ENCODE measurements at places on chromosomes 3 and 15. TPM values are rescaled to one million over a fixed set of nuclear protein-coding genes. Genes with fewer than 3 reads are reported as not detected.

Gene EAF2
- 2.2 TPM for total RNA-seq

Gene OR5K3
- not detected for total RNA-seq

Gene MUC13
- not detected for total RNA-seq

Gene ADPGK
- total RNA-seq = 53.8 TPM

Gene ACKR2
- total RNA-seq = 7.9 TPM

Gene CRYGS
- total RNA-seq = not detected

Gene EIF2A
- total RNA-seq = 146 TPM

Gene C3orf33
- 1.7 TPM for total RNA-seq

Gene GP9
- total RNA-seq = not detected

Gene PODXL2
- 2.9 TPM for total RNA-seq

Gene C3orf85
- not detected for total RNA-seq

Gene RAD51
- 4.2 TPM for total RNA-seq

Gene SLC2A2
- total RNA-seq = not detected

Gene GMNC
- 0.25 TPM for total RNA-seq

Gene COPS2
- 45.2 TPM for total RNA-seq

Gene ANP32A
- total RNA-seq = 55.2 TPM

Gene BFSP2
- total RNA-seq = not detected

Gene EOMES
- 0.49 TPM for total RNA-seq

Gene TRPC1
- total RNA-seq = 12.0 TPM

Gene FGF12
- total RNA-seq = 1.5 TPM

Gene PLCH1
- 0.25 TPM for total RNA-seq

Gene ITGA11
- 15.5 TPM for total RNA-seq

Gene TIMP4
- total RNA-seq = 35.1 TPM

Gene ARPP19
- 62.9 TPM for total RNA-seq

Gene DLL4
- 20.9 TPM for total RNA-seq

Gene PLCD1
- 68.5 TPM for total RNA-seq

Gene VEPH1
- 2.7 TPM for total RNA-seq

Gene ECE2
- 1.7 TPM for total RNA-seq

Gene RARRES1
- 742 TPM for total RNA-seq

Gene TNFAIP8L3
- total RNA-seq = 21.9 TPM

Gene DPPA2
- not detected for total RNA-seq

Gene ERICH6
- total RNA-seq = not detected

Gene LRRK1
- 21.1 TPM for total RNA-seq

Gene TRH
- 1.2 TPM for total RNA-seq

Gene FSIP1
- total RNA-seq = 0.98 TPM

Gene AMIGO3
- not detected for total RNA-seq

Gene ARL14
- total RNA-seq = not detected

Gene CXCR6
- 9.6 TPM for total RNA-seq

Gene SCAMP5
- total RNA-seq = 6.6 TPM

Gene CFAP100
- total RNA-seq = not detected

Gene IMPG2
- total RNA-seq = 0.25 TPM

Gene CEP63
- total RNA-seq = 12.5 TPM

Gene STAB1
- total RNA-seq = 124 TPM

Gene SLC27A2
- total RNA-seq = 3.2 TPM

Gene FRMD4B
- 53.5 TPM for total RNA-seq

Gene ADGRG7
- not detected for total RNA-seq

Gene TERC
- 204 TPM for total RNA-seq

Gene MYZAP
- total RNA-seq = 15.2 TPM

Gene FSD2
- total RNA-seq = not detected

Gene SNX1
- 92.8 TPM for total RNA-seq

Gene ARL6IP5
- total RNA-seq = 86.9 TPM

Gene ELL3
- total RNA-seq = 15.0 TPM
